ENCODE measurements at places on chromosomes 3 and 15.

DNA sequence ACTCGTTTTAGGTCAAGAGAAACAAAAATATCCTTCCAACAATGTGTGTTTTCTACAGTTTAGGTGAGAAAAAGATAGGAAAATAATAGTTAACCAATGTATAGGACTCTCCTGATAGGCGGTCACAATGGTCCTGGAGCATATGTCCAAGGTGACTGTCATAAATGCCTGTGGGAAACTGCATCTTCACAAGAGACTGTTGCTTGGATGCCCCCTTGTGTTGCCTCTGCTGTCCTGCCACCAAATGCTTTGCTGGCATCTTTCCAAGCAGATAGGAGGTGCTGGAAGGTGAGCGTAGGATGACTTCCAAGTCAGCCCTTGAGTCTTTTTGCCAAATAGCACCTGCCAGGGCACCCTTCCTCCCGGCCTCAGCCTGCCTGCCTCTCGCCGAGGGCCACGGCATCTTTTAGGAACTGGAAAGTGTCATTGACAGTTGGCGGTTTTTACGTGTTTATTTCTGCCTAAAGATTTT is 24.1 kb upstream of the SACM1L start:
- DNase-seq: no peak

- DNase-seq: no peak
Observed at GRCh38 chr15:38024293-38025091, 90.1 kb downstream of the TMCO5A start.

GRCh38 chr15:63109920-63110319 is 11.7 kb upstream of the LACTB start:
- no peak for DNase-seq

DNA sequence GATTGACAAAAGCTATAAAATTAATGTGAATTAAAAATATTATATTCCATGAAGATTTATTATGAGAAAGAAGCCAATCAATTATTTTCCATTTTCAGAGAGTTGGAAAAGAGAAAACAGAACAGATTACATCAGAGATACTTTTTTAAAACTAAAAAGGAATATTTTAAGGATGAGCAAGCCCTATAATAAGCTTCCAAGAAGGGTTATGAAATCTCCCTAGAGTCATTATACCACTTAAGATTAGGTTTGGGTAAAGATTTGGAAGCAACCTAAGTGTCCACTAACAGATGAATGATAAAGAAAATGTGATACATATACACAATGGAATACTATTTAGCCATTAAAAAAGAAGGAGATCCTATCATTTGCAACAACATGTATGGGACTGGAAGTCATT is 51.6 kb upstream of the FSIP1 start:
- no peak for DNase-seq

DNA sequence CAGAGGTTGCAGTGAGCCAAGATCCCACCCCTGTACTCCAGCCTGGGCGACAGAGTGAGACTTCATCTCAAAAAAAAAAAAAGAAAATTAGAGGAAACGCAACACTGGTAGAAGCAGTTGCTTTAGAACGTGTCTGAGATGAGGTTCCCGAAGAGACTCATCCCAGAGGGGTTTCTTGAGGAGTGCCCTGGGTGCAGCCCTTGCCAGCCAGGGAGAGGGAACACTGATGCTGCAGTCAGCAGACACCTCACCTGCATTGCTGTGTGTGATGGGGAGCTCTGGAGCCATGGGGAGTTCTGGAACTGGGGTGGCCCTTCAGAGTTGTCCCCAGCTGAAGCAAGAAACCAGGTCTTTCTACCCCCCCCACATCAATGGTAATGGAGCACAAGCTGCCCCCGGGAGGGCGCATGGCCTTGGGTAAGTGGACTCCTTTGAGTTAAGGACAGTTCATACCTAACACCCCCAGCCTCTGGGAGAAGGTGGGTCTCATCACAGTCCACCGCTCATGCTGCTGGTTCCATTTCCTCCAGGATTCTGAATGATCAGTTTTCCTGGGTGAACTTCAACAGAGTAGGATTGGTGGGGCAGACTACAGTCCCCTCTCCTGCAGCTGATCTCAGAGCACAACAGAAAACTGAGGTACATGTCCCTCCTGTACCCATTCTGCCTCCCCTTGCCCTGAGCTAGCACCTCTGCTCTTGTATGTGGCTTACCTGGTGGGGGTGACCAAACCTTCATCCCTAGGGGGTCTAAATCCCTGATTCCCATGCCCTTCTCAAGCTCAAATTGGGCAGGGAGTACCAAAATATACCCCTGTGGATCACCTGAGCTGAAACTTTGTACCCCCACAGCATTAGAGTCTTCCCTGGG is 18.7 kb upstream of the LRRC2 start:
- no peak for DNase-seq

DNA sequence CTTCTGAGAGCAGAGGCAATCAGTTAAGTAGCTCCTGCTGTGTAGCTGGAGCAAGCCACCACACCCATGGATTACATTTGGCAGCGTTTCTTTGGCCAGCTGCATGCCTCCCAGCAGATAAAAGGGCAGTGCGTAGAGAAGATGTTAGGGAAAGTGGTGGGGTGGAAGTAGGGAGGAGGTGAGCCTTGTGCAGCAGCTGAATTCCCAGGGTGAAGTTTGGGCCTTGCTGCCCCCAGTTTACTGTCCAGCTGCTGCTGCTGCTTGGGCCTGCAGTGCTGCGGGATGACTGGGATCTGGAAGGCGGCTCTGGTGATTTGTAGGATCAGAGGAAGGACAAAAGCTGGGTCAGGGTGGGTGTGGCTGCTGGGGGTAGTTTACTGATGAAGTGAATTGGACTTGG is 318.7 kb upstream of the C2CD4B start:
- no peak for DNase-seq

DNA sequence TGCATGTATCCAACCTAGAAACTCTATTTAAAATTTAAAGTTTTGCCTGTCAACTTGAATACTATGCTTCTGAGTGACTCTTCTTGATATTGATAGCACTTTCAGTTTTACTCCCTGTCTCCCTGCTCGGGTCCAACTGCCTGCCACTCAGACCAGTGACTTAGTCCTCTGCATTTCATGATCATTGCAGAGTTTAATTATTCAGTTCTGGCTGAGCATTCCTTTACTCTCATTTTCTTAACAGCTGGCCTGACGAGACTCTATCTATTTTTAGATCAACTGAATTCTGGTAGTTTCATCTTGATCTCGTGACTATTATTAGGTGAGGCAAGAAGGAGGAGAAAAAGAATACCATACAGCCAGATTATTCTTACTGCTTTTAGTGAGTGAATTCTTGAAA is 617.4 kb downstream of the SI start:
- DNase-seq: no peak

DNA sequence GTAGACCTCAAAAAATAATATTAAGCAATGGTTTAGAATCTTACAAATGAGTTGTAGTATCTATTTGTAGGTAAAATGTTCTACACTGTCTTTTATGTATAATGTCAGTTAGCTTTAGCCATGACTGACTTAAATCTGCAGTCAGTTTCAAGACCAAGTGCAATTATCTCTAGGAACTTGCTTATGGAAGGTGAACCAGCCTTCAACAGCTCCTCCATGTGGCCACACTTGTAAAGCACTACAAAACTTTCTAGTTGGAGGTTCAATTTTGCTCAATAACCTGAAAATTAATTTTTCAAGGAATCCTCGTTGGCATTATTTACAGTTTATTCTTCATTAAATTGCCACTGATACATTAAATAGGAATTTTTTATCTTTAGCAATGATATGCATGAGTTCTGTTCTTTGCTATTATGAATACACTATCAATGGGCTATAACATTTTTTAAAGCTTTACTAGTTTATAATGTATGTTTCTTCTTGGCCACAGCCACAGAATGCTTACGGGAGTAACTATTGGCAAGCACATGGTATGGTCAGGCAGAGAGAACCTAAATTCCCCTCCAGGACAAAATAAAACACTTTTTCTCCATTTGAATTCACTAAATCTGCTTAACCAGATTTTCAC is 315.3 kb upstream of the UBE2E2 start:
- DNase-seq: no peak

DNA sequence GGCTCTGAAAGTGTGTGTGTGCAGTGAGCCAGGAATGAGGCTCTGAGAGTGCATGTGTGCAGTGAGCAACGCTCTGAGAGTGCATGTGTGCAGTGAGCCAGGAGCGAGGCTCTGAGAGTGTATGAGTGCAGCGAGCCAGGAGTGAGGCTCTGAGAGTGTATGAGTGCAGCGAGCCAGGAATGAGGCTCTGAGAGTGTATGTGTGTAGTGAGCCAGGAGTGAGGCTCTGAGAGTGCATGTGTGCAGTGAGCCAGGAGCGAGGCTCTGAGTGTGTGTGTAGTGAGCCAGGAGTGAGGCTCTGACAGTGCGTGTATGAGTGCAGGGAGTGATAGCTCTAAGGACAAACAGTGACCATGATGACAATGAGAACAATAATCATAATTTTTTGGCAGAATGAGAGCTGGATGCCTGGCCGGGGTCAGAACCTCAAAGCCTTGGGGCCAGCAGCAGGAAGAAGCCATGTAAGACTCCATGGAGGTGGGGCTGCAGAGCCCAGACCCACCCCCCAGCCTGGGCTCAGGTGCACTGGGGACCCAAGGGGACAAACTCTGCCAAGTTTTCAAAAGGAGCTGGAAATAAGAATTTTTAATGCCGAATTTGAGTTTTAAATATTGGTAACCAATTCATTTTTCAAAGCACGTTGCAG is 85.7 kb upstream of the PRR20G start:
- DNase-seq: no peak

DNA sequence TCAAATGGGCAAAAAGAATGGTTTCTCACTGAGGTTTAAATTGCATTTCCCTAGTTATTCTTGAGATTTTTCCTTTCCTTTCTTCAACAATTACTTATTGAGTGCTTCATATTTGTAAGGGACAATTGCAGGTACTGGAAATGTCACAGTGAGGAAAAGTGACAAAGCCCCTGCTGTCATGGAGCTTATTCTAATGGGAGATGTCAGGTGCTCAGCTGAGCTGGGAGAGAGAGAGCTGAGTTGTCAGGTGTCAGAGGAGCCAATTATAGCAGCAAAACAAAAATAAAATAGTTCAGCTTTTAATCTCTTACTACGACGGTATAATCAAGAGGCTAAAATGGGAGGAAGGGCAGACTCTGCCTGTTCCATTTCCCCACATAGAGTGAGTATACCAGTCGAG is 42.0 kb downstream of the CD86 start:
- no peak for DNase-seq

DNA sequence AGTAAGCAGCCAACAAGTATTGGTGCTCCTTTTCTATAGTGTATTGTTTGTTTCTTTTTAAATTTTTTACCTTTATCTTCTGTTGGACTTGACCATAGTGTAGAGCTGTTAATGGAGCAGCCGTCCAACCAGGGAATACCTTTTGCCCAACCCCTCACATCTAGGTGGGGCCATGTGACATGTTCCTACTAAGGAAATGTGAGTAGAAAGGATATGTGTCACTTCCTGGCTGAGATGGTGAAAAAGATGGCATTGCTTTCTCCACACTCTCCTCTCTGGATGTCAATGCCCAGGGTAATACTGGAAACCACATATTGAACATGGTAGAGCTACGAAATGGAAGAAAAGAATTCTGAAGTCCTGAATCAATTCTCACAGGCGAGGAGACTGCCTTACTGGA is 218.8 kb downstream of the TBL1XR1 start:
- DNase-seq: no peak

DNA sequence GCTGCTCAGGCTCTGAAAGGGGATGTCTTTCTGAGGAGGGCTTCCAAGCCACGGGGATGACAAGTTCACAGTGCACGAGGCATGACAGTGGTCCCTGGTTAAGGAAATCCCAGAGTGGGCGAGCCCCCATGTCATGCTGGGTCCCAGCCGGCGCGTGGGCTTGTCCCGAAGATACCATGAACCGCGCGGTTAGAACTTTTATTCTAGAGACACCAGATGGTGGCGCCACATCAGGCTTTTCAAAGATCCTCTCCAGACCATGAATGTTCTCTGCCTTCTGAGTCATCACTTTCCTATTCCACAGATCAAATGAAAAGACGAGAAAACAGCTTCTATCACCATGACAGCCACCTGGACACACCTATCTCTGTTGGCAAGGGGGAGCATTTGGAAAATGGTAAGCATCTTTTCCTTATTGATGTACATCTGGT is 227.8 kb upstream of the LYSMD4 start:
- DNase-seq: peak; percentile 33

DNA sequence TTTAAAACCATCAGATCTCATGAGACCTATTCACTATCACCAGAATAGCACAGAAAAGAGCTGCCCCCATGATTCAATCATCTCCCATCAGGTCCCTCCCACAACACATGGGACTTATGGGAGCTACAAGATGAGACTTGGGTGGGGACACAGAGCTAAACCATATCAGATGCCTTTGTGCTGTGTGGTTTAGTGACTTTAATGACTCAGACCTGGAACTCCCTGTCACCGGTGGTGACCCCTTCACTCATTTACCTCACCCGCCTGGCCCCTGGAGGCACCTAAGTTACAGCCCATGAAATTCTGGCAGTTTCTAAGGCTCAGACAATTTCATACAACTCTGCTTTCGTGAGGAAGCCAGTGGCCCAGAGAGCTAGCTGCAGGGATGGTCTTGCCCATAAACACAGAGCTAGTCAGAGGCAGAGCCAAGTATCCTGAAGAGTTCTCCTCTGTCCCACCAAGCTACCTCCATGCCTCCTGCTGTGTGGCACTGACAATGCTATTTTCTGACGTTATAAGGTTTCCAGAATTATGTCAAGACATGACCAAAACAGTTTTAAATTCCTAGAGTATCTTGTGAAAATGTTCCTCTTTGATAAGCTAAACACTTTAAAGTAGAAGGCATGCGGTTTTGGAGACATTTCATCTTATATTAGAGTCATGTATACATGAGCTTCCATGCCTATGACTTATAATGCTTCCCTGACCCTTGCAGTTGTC is 231.1 kb upstream of the IL12A start:
- no peak for DNase-seq
